AG04450 (cell line): ENCODE measurements at places on chromosomes 2 and 18. TPM values are rescaled to one million over a fixed set of nuclear protein-coding genes. Genes with fewer than 3 reads are reported as not detected.

- DNase-seq = no peak
Observed at GRCh38 chr18:76885001-76885400, 62.6 kb downstream of the ZNF236 start.

Gene TMEM247
- not detected in 2 replicates for polyA plus RNA-seq

DNA sequence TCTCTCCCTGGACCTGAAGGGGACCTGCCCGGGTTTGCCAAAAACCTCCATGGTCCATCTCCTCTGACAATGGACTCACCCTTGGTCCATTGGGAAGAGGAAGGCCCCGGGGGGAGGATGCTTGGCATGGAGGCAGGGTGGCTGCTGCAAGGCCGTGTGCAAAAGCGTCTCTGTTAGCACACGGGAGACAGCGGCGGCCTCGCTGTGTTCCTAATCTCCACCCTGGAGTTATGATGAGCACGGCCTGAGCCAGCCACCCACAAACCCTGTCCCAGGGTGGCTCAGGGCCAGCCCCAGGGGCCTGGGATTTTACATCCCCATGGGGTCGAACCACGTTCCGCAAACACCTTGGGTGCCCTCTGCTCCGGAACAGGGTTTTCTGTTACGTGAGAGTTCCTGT is 35.8 kb downstream of the AQP12A start:
- DNase-seq = no peak

DNA sequence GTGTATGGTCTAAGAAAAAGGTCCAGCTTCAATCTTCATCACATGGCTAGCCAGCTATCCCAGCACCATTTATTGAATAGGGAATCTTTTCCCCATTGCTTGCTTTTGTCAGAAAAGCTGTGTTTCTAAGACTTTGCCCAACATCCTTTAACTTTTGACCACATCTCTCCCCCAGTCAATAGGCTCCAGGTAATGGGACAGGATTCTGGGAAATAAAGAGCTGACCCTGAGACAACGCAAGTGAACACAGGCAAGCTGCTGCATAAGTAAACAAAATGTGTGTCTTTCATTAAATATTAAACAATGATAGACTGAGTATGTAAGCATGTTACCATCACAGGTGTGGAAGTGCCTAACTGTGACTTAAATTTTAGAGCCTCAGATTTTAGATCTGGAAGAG is 23.0 kb downstream of the FAM110C start:
- DNase-seq = no peak

Gene DCTN1
- 147 and 188 TPM in 2 replicates for polyA plus RNA-seq

Gene MC5R
- not detected in 2 replicates for polyA plus RNA-seq

DNA sequence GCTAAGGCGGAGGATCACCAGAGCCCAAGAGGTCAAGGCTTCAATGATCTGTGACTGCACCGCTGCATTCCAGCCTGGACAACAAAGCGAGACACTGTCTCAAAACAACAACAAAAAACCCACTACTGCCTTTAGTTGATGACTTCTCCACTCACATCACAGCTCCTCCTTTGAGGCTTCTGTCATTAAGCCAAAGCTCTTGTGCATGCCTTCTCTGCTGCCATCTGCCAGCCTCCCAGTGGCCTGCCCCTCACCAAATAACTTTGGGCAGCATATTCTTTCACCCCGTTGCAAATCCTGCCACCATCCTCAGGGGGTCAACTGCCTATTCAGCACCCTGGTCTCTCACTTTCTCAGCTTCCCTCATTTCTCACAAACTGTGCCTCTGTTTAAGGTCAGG is 27.5 kb downstream of the OSBPL1A start:
- DNase-seq = no peak

DNA sequence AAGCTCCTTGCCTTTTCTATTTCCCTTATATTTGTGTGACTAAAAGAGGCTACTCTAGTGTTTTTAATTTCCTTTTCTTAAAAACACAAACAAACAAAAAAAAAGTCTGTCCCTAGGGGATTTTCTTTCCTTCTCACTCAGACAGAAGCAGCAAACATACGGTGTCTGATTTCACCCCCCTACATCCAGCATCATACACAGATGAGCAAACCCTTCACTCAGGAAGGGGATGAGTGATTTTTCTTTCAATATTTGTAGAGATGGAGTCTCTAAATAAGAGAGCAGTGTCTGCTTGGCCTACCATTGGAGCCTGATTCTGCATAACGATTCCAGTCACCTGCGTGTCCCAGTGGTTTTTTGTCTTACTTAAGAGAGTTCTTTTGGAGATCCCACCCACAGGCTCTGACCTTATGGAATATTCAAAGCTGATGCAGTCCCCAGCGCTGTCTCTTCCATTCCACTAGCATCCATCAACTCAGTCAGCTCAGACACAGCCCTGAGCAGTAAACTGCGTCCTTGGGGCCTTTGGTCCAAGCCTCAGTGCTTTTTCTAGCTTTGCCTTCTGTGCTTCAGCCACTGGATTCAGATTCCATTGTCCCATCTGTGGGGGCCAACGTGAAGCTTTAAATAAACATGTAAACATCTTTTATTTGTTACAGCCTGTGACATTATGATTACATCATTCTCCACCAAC is 52.6 kb upstream of the TPO start:
- no peak for DNase-seq

DNA sequence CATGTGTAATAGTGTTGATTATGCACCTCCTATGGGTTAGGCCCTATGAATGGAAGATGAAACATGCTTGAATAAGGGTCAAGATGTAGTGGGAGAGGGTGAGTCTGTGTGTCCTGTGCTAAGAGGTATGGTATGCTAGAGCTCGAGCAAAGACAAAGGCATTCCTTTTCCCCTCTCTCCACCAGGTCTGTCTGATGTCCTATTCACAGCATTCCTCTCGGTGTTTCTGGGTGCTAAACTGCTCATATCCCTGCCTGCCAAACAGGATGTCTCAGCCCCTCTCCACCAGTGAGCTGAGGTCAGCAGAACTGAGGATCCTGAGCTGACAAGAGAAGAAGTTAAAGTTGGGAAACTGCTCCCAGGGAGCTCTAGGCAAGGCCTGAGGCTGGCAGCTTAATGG is 344.9 kb downstream of the TSN start:
- DNase-seq = no peak
